H9 (cell line): ENCODE measurements at places on chromosomes 7 and 10. TPM values are rescaled to one million over a fixed set of nuclear protein-coding genes. Genes with fewer than 3 reads are reported as not detected.

RAB19 gene
- 14.4 and 15.1 TPM in 2 replicates for total RNA-seq

CYP17A1 gene
- total RNA-seq, result not detected in 2 replicates

ENTPD7 gene
- 14.4 and 14.5 TPM in 2 replicates for total RNA-seq

AGR3 gene
- total RNA-seq, result not detected in 2 replicates

UNCX gene
- not detected in 2 replicates for total RNA-seq

BHLHA15 gene
- 1.4 and 2.1 TPM in 2 replicates for total RNA-seq

PKD2L1 gene
- total RNA-seq, result 0.20 TPM in 1 of 2 replicates, not detected in the other

TMEM196 gene
- total RNA-seq, result not detected in 2 replicates

LLCFC1 gene
- not detected in 2 replicates for total RNA-seq

HOXA6 gene
- not detected in 2 replicates for total RNA-seq

GRCh38 chr10:103842605-103843004 is 12.8 kb downstream of the SH3PXD2A start:
- no peak for DNase-seq

- no peak for DNase-seq
Measured at GRCh38 chr7:30268586-30268985, 15.8 kb upstream of the ZNRF2 start.

- DNase-seq, result peak; percentile 47
Measured at GRCh38 chr10:49550563-49550962, 11.6 kb upstream of the ERCC6 start.

DNA sequence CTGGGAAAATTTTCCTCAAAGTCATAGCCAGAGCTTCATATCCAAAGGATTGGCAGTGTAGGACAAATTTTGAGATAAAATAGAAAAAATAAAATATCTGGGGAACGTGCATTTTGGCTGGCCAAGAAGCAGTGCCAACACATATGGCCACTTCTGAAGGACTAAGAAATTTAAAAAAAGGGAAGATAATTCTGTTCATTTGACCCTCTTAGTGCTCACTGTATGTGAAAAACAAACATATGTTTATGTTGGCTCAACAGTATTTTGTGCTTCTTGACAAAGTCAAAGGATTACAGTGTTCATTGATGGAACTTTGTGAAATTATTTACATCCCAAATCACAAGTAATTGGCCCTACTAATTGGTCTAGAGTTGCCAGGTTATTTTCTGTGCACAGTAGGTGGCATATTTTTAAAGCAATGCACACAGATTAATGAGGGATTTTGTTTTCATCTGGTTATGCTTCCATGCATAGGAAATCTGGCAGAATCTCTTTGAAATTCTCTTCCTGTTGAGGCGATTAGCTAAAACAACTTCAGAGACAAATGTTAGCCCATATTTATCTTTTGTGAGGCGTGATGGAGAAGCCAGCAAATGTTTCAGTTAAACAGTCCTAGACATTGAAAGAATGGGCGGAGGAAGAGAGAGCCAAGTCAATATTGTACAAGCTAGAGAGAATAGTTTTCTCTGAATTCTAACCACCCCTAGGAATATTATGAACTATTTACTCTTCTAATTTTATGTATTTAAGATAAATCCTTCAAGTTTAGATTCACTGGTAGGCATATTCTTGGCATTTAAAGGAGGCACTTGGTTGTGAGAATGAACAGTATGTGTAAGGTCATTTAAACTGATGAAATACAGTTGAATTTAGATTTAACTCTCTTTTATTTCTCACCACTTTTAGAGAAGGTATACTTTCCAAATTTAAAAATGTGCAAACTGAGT is 237.7 kb upstream of the MBL2 start:
- no peak for DNase-seq

DNA sequence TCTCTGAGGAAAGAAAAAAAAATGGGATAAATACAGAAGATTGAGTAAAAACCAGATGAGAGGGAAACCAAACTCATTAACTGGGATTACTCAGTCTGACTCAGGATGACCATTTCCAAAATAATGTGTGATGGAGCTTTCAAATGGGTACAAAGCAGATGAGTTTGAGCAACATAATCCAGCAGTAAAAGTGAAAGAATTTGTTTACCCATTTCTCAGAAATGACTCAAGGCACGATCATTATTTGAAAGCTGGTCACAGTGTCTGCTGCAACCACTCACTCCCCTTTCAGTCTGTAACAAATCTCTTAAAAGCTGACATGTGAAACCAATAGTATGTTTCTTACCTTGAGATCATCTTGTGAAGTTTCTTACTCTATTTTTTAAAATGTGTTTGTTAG is 104.7 kb upstream of the KLF14 start:
- no peak for DNase-seq

- no peak for DNase-seq
Measured at GRCh38 chr7:73893342-73894101, 32.6 kb downstream of the TMEM270 start.

GRCh38 chr7:3432911-3433310 is 131.9 kb downstream of the SDK1 start:
- no peak for DNase-seq

DNA sequence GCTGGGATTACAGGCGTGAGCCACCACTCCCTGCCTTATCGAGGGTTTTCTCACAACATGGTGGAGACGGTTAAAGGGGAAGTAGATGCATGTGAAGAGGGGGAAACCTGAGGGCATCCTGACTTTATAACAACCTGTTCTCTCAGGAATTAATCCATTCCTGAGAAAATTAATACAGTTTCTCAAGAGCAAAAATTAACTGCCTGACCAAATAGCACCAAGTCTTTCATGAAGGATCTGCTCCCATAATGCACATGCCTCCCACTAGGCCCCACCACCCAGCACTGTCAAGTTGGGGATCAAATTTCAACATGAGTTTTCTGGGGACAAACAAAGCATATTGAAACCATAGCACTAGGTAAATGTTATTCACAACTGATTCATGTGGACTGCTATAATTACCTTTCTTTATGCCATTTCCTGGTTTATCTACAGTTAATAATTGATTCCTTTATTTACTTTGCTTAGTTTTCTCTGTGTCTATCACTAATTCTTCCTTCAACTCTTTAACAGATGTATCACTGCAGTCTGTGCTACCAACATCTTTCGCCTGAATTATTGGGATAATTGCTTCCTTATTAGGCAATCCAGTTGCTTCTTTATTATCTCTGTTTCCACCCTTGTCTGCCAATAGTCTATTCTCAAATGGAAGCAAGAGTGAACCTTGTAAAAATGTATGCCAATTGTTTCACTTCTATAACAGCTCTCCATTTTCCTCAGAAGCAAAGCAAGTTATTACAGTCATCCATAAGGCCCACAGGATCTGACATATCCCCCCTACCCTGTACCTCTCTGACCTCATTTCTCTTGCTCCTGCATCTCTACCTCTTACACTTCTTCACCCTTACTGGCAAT is 12.9 kb upstream of the MICU1 start:
- DNase-seq, result no peak

DNA sequence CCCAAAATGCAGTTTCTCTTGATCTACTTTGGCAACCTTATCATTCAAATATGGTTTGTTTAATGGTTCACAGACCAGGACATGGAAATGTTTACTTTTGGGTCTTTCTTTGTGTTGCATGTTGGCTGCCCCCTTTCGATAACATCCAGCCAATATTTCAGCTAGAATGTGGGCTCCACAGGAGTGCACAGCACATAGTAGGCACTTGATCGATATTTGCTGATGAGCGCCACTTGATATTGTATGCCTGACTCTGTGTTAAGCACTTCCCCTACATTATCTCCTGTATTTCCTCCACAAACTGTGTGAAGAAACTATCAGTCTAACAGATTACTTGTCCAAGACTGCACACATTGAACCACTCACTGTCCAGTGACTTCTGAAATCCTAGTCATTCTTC is 60.2 kb downstream of the SMURF1 start:
- no peak for DNase-seq

- no peak for DNase-seq
Measured at GRCh38 chr7:32890010-32890792, 1.4 kb downstream of the KBTBD2 start.

- no peak for DNase-seq
Measured at GRCh38 chr10:58779594-58779993, 266.9 kb downstream of the BICC1 start.

DNA sequence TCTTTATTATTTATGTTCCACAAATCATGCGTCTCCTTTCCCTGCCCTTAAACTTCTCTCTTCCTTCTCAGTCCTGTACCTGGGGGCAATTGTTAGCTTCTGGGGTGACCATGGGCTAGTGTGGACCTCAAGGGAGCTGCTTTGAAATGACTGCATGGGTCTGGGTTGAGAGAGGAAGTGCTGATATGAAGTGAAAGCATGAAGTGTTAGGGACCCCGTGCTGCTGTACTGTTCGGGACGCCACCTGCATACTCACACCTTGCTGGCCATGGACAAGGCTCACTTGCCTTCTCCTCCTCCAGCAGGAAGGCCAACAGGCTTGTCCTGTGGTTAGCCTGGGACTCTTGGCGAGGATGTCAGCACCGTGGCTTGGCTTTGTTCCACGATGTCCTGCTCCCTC is 56.7 kb downstream of the MTPN start:
- DNase-seq, result no peak

GRCh38 chr7:158060216-158060615 is 527.4 kb downstream of the PTPRN2 start:
- no peak for DNase-seq

- no peak for DNase-seq
Measured at GRCh38 chr7:106569500-106569929, 91.4 kb downstream of the CCDC71L start.

DNA sequence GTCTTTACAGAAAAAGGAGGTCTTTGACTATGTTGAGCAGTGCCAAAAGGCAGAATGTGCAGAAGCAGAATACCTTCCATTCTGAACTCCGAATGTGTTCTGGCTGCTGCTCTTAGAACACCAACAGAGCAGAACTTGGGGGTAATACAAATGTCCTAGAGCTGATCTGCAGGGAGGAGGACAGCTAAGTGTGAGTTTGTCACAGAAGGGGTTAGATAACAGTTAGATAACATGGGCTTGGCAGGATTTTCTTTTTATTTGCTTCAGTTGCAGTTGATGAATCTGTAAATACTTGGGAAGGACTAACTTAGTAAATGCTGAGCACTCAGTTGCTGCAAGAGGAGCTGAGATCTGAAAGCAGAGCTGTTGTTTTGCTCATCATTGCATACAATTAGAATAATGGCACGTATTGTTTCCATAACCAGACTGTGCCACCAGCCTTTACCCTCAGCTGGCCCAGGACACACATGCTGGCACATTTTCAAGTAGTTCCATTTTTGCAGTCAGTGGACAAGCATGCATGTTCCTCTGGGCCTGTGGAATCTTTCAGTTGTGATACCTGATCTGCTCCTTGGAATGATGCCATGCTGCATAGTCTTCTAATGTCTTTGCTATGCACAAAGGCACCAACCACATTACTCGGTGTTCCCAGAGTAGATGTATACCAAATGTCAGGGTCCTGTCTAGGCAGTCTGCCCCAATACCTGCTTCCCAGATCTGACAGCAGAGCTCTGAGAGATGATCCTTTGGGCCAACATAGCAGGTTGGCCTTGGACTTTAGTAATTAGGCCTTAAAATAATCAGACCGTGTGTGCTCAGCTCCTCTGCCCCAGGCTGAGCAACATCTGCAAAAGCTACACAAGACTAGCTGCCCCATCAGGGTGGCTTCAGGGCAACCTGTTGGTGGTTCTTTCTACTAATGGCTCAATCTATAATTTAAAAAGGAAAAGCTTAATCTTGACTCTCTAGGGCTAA is 55.7 kb downstream of the GSDME start:
- DNase-seq, result no peak

GRCh38 chr10:32005050-32005449 is 51.2 kb downstream of the KIF5B start:
- peak; percentile 43 for DNase-seq

GRCh38 chr7:80841423-80841955 is 77.4 kb downstream of the SEMA3C start:
- DNase-seq, result no peak

DNA sequence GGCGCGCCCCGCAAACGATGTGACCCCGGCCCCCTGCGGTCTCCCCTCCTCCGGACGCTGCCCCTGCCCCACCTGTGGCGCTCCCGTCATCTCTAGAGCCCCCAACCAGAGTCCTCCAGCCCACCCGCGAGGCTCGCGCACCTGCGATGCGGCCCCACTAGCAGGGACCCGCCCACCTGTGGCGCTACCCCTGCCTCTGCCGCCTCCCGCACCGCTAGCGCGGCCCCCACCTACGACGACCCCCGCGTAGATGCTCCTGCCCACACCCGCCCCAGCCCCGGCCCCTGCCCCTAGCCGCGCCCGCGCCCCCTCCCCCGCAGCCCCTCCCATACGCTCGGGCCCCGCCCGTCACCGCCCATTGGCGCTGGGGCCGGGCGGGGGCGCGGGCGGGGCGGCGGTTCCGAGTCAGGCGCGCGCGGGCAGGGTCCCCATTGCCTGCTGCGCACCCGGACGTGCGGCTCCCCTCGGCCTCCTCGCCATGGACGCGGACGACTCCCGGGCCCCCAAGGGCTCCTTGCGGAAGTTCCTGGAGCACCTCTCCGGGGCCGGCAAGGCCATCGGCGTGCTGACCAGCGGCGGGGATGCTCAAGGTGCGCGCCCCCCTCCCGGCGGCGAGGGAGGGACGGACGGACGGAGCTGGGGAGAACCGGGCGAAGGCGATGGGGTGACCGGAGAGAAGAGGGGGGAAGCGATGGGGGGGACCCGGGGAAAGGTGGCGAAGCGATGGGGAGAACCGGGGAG is at the start of gene PFKP:
Gene PFKP (plus strand): TSS at position 431 of the 741 bp plus-strand sequence. CDS start 48 bp downstream, at position 479.
- DNase-seq, result peak; percentile 61

- peak; percentile 15 for DNase-seq
Measured at GRCh38 chr7:101557421-101557820, 71.7 kb downstream of the MYL10 start.

- no peak for DNase-seq
Measured at GRCh38 chr10:14163377-14164086, 167.2 kb downstream of the FRMD4A start.

DNA sequence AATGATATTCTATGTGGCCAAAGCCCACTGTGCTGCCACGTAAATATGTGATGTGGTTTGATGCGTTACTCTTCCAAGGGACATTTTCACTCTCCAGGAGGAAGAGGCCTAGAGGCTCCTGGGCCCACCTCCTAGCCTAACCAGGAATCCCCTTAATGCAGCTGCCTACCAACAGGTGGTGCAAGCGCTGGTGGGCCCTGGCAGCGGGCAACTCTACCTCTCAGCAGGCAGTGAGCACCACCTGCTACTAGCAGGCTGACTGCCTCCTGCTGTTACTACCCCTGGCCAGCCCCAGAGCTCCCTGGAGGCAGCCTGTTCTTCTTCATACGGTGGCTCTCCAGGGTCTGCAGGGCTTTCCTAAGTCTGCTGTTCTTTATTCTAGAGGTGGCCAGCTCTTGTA is 62.8 kb downstream of the CDH23 start:
- DNase-seq, result peak; percentile 48

GRCh38 chr10:124935946-124936345 is 6.0 kb upstream of the ZRANB1 start:
- no peak for DNase-seq

DNA sequence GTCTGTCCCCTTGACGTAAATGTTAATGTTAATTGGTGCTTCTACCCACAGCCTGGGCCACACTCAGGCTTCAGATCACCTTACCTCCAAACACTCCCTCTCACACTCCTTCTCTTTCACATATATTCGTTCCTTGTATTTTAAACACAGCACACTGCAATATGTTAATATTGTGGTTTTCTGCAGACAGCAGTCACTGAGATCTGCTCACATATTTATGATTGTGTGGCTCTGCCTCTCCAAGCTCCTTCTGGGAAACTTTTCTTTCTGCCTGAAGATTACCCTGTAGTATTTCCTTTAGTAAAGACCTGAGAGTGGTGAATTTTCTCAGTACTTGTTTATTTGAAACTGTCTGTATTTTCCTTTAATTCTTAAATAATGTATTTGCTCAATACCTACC is 104.7 kb downstream of the VWC2 start:
- DNase-seq, result no peak
